ENCODE measurements at places on chromosomes 7 and 10. TPM values are rescaled to one million over a fixed set of nuclear protein-coding genes. Genes with fewer than 3 reads are reported as not detected.

DNA sequence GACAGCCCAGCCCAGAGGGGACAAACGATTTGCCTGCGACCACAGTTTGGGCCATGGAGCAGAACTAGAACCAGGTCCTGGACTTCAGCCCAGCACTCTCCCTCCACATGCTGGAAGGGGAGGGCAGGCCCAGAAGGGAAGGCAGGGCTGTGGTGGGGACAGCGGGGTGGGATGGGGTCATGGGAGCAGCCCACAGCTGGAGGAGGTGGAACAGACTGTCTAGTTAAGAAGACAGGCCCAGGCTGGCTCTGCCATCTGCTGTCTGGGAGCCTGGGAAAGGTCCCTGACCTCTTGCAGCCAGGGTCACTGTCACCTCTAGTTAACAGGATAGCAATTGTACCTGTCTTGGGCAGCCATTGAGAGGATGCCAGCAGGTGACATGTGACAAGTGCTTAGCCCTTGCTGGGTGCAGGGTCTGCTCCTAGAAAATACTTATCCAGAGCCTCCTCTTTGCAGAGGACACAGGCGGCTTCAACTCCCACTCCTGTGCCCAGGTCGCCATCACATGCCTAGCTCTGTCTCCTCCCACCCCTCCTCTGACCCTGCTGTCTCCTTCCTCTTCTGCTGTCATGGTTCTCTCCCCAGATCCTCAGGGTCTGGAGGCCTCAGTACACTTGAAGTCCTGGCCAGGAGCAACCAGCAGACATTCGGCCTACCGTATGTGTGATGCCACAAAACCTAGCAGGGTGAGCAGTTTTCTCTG is 37.0 kb upstream of the CHST15 start:
- no peak for DNase-seq

- DNase-seq = no peak
Measured at GRCh38 chr10:102555781-102556328, 52.1 kb downstream of the SUFU start.

- no peak for DNase-seq
Measured at GRCh38 chr7:158388072-158388471, 199.6 kb downstream of the PTPRN2 start.

CCDC3 gene
- 0.23 TPM for total RNA-seq

GRCh38 chr7:8068892-8069686 is 100.5 kb downstream of the GLCCI1 start:
- no peak for DNase-seq

DNA sequence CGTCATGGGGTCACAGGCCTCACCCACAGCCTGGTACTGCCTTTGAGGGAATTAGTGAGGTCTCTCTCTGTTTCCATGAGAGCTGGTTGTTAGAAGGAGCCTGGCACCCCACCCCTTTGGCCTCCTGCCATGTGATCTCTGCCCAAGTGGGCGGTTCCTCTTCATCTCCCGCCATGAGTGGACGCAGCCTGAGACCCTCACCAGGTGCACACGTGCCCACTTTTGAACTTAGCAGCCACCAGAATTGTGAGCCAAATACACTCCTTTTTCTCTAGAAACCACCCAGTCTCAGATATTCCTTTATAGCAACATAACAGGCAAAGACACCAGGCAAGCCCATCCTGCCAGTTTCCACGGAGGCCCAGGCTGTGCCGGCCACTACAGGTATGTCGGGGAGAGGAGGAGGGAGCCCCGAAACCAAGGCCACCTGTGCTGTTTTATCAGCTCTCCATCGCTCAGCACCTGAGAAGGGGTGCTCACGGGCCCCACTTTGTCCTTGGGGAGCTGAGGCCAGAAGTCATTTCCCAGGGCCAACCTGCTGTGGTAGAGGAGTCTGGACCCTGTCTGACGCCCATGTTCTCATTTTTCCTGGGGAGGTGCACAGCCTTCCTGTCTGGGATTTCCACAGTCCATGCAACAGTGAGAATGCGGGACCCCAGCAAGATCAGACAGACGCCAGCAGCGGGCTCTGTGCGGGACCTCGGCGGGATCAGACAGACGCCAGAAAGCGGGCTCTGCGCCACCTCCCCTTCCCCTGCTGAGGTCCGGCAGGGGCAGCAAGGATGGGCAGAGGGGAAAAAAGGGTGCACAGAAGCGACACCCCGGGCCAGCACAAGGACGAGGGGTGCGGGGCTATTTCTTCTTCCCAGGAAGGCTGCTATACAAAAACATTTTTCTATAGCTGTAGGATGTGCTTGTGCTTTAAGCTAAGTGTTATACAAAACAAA is 220.5 kb downstream of the ELFN1 start:
- no peak for DNase-seq

DNA sequence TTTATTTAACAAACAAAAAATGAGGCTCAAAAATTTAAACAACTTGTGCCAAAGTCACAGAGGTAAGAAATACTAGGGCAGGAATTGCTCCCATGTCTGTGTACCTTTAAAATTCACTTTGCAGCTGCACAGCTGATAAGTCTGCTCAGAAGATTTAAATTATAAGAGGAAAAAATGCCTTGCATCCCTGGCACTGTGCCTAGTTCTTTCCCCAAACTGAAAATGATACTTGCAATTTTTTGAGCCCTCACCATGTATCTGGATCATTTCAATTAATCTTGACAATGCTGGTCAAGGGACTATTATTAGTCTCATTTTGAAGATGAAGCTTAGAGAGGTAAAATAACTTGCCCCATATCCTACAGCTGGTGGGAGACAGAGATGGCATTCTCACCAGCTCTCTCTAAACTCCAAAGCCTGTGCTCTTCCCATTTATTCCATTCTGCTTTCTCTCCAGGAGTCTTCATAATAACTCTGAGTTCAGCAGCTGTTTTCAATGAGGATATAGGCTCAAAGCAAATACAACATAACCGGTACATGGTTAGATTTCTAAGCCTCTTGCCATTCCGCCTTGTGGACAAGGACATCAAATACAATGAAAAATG is 350.5 kb upstream of the LRRTM3 start:
- DNase-seq = no peak

DNA sequence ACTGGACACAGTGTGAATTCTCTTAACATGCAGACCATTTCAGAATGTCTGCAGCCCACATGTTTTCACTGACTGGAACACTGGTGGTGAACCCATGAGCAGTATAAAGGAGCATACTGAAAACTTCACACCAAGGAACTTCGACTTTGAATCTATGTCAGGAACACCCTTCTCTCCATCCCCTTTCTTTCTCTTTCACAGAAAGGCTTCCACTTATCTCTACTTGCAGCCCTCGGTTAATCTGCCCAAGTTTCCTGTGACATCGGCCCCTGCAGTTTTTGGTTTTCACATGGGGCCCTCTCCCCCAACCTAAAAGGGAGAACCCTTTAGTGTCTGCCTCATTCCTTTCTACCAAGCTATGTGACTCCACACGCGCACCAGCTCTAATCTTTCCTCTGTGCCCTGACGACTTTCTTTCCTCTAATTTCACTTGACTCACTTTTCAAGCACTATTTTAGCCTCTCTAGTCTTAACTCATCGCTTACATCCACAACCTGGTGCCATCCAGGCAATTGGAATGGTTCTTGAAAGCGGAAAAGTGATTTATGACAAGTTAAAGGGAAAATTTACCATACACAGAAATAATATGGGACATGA is 70.1 kb downstream of the RELN start:
- DNase-seq = no peak

- no peak for DNase-seq
Measured at GRCh38 chr7:151346470-151346769, 4.8 kb downstream of the NUB1 start.

ZPBP gene
- total RNA-seq = not detected

DNA sequence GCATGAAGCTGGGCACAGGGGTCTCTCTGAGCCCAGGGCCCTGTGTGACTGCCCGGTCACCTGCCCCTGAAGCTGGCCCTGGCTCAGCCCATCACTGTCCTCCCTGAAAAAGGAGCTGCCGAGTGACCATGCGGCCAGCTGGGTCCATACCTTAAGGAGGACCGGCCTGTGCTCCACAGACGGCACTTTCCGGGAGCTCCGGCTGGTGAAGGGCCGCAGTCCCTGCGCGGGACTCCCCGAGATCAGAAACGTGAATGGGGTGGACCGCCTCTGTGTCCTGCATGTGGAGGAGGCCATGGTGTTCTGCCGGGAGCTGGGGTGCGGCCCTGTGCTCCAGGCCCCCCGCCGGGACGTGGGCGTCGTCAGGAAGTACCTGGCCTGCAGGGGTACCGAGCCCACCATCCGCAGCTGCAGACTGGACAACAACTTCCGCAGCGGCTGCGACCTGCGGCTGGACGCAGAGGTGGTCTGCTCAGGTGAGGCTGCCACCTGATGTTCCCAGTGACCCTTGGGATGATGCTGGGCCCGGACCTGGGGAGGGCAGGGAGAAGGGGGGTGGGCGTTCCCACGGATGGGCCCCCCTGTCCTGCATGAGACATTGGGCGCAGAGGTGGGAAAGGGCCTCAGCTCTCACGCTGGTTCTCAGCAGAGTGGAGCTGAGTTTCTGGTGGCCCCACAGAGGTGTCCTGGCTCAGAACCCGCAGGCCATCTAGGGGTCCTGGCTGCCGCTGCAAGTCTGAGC is 3.5 kb downstream of the SCART1 start:
- DNase-seq = peak; percentile 12

- no peak for DNase-seq
Measured at GRCh38 chr7:31933481-31933880, 136.7 kb downstream of the PDE1C start.

DNA sequence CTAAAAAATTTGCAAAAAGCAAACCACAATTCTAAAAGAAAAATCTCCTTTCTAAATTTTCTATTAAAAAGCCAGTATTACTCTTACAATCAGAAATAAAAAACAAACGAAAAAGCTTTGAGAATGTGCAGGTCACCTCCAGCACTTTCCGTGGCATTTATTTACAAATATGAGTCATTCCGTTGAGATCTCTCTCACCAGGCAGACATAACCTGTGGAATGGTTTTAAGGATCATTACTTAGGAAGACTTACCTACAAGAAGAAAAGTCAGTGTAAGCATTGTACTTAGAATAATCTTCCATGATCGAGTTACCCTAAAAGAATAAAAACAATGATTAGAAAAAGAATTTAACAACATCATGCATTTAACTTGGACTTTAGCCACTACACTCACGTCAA is 3.3 kb downstream of the SUN3 start:
- no peak for DNase-seq

DNA sequence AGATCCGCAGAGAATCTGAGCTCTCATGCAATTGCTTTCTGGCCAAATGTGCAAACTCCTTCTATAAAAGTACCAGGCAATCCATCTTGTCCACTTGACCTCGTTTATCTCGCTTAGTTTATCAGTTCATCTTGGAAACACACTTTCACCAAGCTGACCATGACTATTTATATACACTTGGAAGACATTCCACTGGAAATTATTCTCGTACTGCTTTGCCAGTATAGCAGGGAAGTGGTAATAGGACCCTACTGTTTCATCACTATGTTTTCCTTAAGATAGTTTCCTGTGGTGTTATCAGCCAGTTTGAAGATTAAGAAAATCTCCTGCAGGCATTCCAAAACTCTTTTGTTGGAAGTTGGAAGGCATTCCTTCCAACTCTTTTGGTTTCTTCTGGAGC is 115.3 kb upstream of the FAM171A1 start:
- no peak for DNase-seq

GRCh38 chr10:133258066-133258817 is 18.4 kb downstream of the ADAM8 start:
- peak; percentile 65 for DNase-seq

GRCh38 chr7:72435366-72435765 is 23.2 kb upstream of the CALN1 start:
- DNase-seq = no peak

PAX4 gene
- total RNA-seq = not detected

- no peak for DNase-seq
Measured at GRCh38 chr10:116324227-116324950, at the start of gene CCDC172. Gene CCDC172, plus strand, starts transcription at chr10:116324448. Its CDS starts 564 bp downstream, at chr10:116325012.

DNA sequence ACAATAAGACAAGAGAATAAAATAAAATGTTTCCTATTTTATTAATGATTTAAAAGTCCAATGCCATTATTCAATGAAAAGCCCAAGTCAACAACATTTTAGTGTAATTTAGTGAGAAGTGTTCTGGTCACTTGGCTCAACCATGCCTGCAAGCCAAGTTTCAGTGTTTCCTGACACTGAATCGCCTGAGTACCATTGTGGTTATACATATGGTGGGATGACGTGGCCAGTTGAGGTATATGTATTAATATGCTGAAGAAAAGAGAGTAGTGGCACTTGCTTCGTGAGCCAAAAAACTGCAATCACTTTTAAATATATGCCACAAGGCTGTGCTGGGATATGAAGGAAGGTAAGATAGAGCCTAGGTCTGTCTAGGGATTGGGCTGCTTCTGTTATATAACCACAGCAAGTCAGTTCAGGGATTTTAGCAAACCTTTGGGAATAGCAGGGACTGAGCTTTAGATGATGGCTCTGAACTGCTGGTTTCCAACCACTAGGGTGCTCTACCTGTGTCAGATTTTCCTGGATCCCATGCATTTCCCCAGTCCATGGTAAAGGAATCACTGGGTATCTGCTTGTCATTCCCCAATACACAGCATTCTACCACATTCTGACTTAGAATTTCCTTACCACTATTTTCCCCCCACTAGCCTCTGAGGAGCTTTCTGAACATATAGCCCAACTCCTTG is 214.0 kb upstream of the PRPS1L1 start:
- no peak for DNase-seq

DNA sequence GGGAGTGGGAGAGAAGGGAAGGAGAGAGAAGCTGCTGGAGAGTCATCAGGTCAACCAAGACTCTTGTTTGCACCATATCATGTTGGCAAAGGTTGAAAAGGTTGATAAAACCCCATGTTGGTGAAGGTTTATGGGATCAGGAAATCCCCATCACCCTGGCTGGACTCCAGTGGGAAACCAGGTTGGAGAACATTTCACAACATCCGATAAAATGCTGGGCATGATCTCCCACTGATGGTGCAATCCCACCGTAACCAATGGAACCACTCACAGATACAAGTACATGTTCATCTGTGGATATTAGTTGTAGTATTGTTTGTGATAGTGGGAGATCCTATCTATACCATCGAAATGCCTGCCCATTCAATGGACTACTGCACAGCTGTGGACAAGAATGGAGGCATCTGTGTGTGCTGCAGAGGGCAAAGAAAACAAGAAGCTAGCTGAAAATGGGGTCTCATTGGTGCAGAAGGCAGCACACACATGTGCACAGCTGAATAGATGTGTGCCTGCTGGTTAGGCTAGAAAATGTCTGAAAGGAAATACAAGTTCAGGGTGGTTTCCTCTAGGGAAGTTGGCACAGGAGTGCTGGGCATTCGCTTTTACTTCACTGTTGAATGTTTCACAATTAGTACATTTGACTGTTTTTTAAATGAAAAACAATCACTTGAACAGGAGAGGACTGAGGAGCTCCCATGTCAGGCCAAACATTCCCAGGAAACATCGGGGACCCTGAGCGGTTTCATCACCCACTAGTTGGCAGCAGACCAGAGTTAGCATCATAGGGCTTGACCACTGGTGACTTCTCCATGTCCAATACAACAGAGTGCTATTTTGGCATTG is 80.4 kb upstream of the MGMT start:
- no peak for DNase-seq

- no peak for DNase-seq
Measured at GRCh38 chr7:110609336-110609735, 481.6 kb upstream of the LRRN3 start.

EIF3A gene
- total RNA-seq = 129 TPM

JAZF1 gene
- total RNA-seq = 7.3 TPM
